Putamen (tissue), 1 donor: ENCODE measurements at places on chromosomes 16 and 17.
A peak's percentile ranks its signal among the peaks of the same experiment; 100 is the strongest.

- no peak for DNase-seq
Observed at GRCh38 chr17:76840443-76840767, 27.8 kb upstream of the MGAT5B start.

DNA sequence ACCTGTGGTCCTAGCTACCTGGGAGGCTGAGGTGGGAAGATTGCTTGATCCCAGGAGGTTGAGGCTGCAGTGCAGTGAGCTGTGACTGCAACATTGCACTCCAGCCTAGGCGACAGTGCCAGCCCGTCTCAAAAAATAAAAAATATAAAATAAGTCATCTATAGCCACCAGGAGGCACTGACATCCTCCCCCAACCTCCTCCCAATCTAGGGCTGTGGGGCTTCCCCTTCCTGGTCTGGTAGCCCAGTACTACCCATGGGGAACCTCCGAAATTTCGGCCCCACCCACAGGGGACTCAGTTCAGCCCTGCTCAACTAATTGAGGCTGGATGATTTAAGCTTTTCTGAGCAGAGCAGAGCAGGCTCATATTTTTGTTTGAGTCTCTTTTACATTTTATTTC, 3.2 kb downstream of the ZSCAN10 start:
- DNase-seq = no peak

DNA sequence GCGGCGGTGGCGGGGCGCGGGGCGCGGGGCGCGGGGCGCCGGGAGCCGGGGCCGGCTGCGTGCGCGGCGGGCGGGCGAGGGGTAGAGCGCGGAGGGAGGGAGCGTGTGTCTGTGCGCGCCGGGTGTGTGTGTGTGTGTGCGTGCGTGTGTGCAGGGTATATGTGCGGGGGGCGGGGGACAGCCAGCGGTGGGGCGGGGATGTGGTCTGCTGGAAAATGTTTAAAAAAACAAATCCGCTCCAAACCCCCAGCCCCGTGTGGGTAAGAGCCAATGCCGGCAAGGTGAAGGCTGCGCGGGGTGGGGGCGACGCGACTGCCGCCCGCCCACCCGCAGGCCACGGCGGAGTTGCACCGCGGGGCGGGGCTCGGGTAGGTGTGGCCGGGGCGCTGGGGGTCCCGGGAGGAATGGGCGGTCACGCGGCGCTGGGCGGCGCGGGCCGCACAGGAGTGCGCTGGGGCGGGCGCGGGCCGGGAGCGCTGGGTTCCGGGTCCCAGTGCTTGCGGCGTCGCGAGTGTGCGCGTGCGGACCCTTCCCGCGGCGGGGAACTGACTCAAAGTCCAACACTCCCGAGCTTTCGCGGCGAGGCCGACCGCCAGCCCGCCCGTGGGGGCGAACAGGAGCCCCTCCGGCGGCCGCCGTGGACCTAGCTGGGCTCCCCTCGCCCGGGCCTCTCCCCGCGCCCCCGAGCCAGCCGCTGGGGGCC, at the start of gene CYGB:
CYGB (minus strand) TSS at position 132 of the 703 bp plus-strand sequence. CDS start 167 bp downstream, outside the sequence.
- DNase-seq = no peak

DNA sequence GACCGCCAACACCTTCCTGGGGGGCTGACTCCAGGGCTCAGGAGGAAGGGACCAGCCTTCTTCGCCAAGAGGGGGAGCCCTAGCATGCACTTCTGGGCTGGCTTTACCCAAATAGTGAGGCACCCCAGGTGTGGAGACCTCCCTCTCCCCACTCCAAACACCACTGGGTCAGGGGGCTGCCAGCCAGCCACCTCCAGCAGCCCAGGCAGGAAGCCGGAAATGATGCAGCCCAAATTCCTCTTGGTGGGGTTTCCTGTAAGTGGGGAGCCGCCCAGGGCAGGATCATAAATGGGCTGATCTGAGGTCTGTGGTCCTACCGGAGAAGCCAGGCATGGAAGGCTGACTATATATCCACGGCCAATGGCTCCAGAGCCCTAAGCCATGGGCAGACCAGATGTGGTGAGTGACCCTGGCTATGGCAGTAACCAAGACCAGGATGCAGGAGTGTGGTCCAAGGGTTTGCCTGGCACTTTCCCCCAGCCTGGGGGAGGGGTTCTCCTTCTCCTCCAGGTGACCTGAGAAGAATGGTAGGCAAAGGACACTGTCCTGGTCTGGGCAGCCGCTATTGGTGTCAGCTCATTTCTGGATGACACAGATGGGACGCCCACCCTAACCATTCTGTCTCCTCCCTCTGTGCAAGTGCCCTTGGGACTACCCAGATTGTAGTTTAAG, 4.2 kb downstream of the GIT1 start:
- no peak for DNase-seq

DNA sequence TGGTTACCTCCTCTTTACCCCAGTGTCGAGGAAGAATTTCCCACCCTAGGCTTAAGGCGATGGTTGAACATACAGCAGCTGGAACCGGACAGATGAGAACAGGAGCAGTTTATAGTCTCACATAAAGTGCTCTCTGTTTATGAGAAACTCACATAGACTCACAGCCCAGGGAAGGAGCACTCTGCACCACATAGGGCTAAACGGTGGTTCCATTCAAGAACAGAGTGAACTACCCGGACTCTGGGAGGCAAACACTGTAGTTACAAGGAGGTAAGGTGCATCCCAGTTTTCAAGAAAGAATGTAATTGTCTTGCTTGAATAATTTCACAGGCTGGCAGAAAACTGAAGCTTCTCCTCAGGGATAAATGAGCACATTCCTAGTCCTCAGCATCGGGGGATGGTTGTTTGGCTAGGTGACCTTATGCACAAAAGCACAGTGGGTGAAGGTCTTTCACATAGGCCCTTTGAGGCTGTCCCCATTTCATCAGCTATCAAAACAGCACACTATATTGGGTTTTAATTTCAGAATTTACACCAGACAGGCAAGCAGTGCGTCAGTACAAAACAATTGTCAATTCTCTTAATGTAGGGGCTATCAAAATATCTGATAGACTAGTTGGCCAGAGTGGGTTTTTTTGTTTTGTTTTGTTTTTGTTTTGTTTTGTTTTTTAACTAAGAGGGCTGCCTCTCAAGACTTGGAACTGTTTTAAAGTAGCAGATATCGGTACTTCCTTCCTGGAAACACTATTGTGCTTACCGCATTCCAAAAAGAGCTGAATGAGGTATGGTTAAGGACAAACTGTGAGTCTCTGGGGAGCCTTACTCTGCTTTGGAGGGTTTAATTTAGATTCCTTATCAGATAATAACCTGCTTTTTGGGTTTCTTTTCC, 918.1 kb upstream of the CDH8 start:
- no peak for DNase-seq

- peak; percentile 72 for DNase-seq
Observed at GRCh38 chr17:83125515-83126274, 46.3 kb downstream of the METRNL start.

- no peak for DNase-seq
Observed at GRCh38 chr17:61394630-61395408, 4.8 kb upstream of the TBX2 start.
